ENCODE measurements at places on chromosomes 5 and 9. TPM values are rescaled to one million over a fixed set of nuclear protein-coding genes. Genes with fewer than 3 reads are reported as not detected.

The KIF4B gene
- total RNA-seq, result not detected

- no peak overlapping the region for H3K27ac ChIP-seq
- H3K27me3 ChIP-seq, result no peaks in the 10 kb centered on the region
- H3K4me1 ChIP-seq, result no peaks in the 10 kb centered on the region
- H3K36me3 ChIP-seq, result no peaks in the 10 kb centered on the region
- no peak overlapping the region for H3K4me3 ChIP-seq
Observed at GRCh38 chr5:37816331-37816730, 23.5 kb downstream of the GDNF start.

GRCh38 chr5:134263801-134264200 is 37.9 kb upstream of the PPP2CA start:
- H3K27ac ChIP-seq, result no peak overlapping the region
- DNase-seq, result no peak
- H3K4me3 ChIP-seq, result no peak overlapping the region
- no peaks in the 10 kb centered on the region for H3K4me1 ChIP-seq
- no peaks in the 10 kb centered on the region for H3K27me3 ChIP-seq
- no peaks in the 10 kb centered on the region for H3K36me3 ChIP-seq

GRCh38 chr9:95132366-95133324 is 184.9 kb downstream of the FANCC start:
- no peaks in the 10 kb centered on the region for H3K36me3 ChIP-seq
- no peak for DNase-seq
- no peak overlapping the region for H3K4me3 ChIP-seq

DNA sequence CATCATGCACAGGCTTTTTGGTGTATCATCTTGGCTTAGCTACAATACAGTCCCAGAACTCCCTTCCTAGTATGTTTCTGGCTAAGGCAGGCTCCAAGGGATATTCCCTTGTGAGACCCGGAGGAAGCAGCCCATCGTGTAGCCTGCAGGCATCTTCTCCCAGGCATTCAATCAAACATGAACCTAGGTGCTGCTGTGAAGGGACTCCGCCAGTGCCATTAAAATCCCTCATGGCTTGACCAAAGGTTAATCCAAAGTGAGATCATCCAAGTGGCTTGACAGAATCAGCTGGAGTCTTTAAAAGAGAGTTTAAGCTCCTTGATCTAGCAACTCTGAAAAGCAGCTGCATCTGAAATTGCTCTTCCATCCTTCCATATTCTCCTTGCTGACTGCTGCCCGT is 333.9 kb downstream of the DIRAS2 start:
- H3K4me1 ChIP-seq, result no peaks in the 10 kb centered on the region
- no peak for DNase-seq
- no peaks in the 10 kb centered on the region for H3K27me3 ChIP-seq
- no peak overlapping the region for H3K4me3 ChIP-seq

GRCh38 chr5:150801117-150801927 is 22.8 kb downstream of the SMIM3 start:
- H3K27ac ChIP-seq, result no peak overlapping the region
- no peak for DNase-seq
- peaks cover 8% of the 10 kb centered on the region for H3K4me1 ChIP-seq

The AQP7 gene
- total RNA-seq, result 0.81 TPM

GRCh38 chr9:71303351-71303750 is 181.9 kb upstream of the TRPM3 start:
- no peak overlapping the region for H3K27ac ChIP-seq
- no peaks in the 10 kb centered on the region for H3K36me3 ChIP-seq
- no peaks in the 10 kb centered on the region for H3K4me1 ChIP-seq

The ZNF366 gene
- total RNA-seq, result 0.29 TPM

The HTR4 gene
- not detected for total RNA-seq

DNA sequence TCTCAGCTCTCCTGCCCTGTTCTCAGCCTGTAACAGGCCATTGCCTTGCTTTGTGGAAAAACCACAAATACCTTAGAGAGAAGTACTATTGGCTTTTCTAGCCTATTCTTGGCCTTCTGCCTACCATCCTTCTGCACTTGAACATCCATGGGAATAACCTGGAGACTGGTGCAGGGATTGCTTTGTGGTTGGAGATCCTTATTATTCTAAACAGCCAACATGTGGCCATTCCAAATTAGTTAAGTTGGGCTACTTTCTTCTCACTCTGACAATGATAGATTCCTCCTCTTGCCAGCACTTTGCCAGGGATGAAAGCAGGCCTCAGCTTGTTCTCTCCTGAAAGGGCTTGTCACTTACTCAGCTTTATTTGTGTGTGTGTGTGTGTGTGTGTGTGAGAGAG is 240.4 kb downstream of the GLIS3 start:
- no peak overlapping the region for H3K27ac ChIP-seq
- H3K4me3 ChIP-seq, result no peak overlapping the region
- no peak for DNase-seq
- no peaks in the 10 kb centered on the region for H3K36me3 ChIP-seq

The SIT1 gene
- 68.7 TPM for total RNA-seq

DNA sequence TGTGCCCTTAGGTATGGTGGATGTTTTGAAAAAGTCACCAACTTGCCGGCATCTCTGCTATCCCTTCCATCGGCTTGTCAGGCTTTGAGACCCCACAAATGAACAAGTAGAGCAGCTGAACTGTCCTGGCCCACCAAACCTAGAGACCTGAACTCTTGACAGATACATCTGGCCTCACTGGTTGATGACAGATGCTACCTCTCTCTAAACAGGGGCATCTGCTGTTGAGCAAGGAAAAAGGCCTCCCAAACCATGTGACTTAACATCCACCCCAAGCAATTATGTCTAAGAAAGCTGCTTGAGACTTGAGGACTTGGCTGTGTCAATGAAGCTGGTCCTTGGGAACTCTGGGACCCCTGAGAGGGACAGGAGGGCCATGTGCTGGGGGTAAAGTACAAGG is 2.3 kb downstream of the CCNI2 start:
- DNase-seq, result no peak
- H3K36me3 ChIP-seq, result no peaks in the 10 kb centered on the region
- H3K27ac ChIP-seq, result no peak overlapping the region
- H3K27me3 ChIP-seq, result no peaks in the 10 kb centered on the region
- peaks cover 7% of the 10 kb centered on the region for H3K4me1 ChIP-seq
- H3K4me3 ChIP-seq, result no peak overlapping the region

GRCh38 chr5:68285075-68285840 is 69.7 kb downstream of the PIK3R1 start:
- peak overlapping the region; percentile 34 for H3K27ac ChIP-seq
- H3K4me1 ChIP-seq, result peaks cover 81% of the 10 kb centered on the region
- DNase-seq, result no peak
- peak overlapping the region; percentile 10 for H3K4me3 ChIP-seq
- H3K36me3 ChIP-seq, result peaks cover 36% of the 10 kb centered on the region
- H3K27me3 ChIP-seq, result no peaks in the 10 kb centered on the region

- DNase-seq, result no peak
- H3K4me3 ChIP-seq, result no peak overlapping the region
- no peak overlapping the region for H3K27ac ChIP-seq
- H3K4me1 ChIP-seq, result no peaks in the 10 kb centered on the region
- no peaks in the 10 kb centered on the region for H3K36me3 ChIP-seq
- no peaks in the 10 kb centered on the region for H3K27me3 ChIP-seq
Observed at GRCh38 chr9:112371060-112371459, 8.8 kb upstream of the HSDL2 start.

- H3K4me1 ChIP-seq, result no peaks in the 10 kb centered on the region
- no peaks in the 10 kb centered on the region for H3K36me3 ChIP-seq
- no peak overlapping the region for H3K4me3 ChIP-seq
- DNase-seq, result no peak
Observed at GRCh38 chr9:137475666-137476065, 16.5 kb upstream of the NSMF start.

The C5orf58 gene
- total RNA-seq, result not detected

- H3K27me3 ChIP-seq, result no peaks in the 10 kb centered on the region
- no peaks in the 10 kb centered on the region for H3K4me1 ChIP-seq
- DNase-seq, result no peak
- H3K27ac ChIP-seq, result no peak overlapping the region
- H3K36me3 ChIP-seq, result no peaks in the 10 kb centered on the region
Observed at GRCh38 chr9:124602632-124603031, 95.4 kb upstream of the NR5A1 start.

- H3K4me1 ChIP-seq, result no peaks in the 10 kb centered on the region
- H3K4me3 ChIP-seq, result no peak overlapping the region
- DNase-seq, result no peak
- no peaks in the 10 kb centered on the region for H3K36me3 ChIP-seq
- no peak overlapping the region for H3K27ac ChIP-seq
- H3K27me3 ChIP-seq, result no peaks in the 10 kb centered on the region
Observed at GRCh38 chr5:151679421-151680155, 7.1 kb downstream of the SPARC start.

The MELK gene
- total RNA-seq, result 0.38 TPM

DNA sequence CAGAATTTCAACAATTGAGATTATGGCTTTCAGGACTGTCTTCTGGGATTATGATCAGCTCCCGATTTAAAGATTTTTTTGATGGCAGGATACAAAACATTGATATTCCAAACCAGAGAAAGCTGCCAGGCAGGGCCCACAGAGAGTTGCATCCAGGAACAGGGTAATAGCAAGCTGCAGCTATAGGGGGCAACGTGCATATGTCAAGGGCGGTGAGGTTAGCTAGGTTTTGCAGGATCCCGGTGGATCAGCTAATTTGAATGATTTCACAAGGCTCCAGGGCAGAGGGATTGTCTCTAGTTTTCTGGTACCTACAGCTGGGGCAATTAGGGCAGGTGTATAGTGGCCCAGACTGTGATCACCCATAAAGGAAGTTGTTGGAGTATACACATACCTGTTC is 339.4 kb downstream of the CHSY3 start:
- H3K4me3 ChIP-seq, result no peak overlapping the region
- H3K27me3 ChIP-seq, result no peaks in the 10 kb centered on the region
- no peak for DNase-seq
- no peaks in the 10 kb centered on the region for H3K36me3 ChIP-seq
- H3K27ac ChIP-seq, result no peak overlapping the region
- no peaks in the 10 kb centered on the region for H3K4me1 ChIP-seq

DNA sequence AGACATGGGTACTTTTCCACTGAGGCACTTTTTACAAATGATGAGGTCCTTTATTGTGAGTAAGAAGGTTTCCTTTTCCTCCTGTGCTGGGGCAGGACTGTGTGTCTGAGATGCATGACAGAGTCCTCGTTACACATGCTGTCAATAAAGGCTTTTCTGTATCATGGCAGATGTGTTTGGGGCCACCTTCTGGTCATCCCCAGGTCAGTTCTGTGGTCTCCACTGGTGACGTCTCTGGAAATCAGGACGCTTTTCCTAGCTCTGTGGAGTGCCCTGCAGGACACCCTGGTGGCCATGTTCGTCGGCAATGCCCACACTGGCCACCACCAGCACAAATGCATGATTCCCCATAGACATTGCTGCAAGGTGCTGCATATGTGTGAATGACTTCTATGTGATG is 2.8 kb downstream of the CMBL start:
- H3K36me3 ChIP-seq, result no peaks in the 10 kb centered on the region
- H3K27ac ChIP-seq, result no peak overlapping the region
- H3K27me3 ChIP-seq, result no peaks in the 10 kb centered on the region
- H3K4me1 ChIP-seq, result no peaks in the 10 kb centered on the region
- no peak for DNase-seq

DNA sequence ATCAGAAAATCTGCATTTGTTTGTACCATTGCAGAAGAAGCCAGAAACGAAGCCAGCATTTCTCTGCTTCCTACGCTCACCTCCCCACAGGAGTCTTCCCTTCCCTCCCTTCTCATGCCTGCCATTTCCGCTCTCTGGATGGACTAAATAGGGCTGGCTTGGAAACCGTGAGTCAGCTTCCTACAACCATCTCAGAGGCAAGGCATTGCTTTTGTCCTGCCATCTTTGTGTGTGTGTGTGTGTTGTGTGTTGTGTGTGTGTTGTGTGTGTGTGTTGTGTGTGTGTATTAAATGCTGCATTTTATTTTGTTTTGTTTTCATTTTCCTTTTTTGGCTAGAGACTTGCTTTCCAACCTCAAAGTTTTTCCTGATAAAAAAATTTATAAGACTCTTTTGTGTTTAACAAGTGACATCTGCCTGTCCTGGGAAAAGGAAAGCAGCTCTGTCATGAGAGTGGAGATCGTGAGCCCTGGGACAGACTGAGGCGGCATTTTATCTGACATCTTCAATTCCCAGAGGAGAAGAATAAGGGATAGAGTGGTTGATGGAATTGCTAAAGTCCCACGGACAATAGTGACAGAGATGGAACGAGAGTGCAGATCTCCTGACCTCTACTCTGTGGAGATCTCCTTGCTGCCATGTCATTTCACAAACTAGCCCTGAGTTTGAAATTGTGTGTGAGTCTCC is 7.5 kb upstream of the EGFLAM start:
- no peaks in the 10 kb centered on the region for H3K36me3 ChIP-seq
- no peaks in the 10 kb centered on the region for H3K4me1 ChIP-seq
- H3K27me3 ChIP-seq, result no peaks in the 10 kb centered on the region
- no peak overlapping the region for H3K27ac ChIP-seq
- no peak for DNase-seq

DNA sequence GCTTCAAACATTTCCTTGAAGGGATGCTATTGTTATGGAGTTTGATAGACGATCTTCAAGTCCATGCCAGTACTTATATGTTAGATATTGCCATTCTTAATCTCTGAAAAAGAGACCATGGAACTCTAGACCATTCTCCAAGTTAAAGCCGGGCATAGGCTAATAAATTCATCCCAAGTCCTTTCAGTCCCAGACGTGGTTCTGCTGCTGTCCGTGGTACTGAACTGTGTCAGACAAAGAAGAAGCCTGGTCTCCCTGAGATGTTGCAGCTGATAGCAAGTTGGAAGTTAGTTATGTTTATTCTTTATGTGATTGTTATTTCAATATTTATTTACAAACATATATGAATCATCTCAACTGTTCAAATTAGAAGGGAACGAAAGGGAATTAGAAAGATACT is 158.7 kb downstream of the NMUR2 start:
- no peaks in the 10 kb centered on the region for H3K27me3 ChIP-seq
- H3K4me3 ChIP-seq, result no peak overlapping the region
- no peak for DNase-seq
- H3K4me1 ChIP-seq, result no peaks in the 10 kb centered on the region

The ACER2 gene
- total RNA-seq, result 6.0 TPM

- H3K36me3 ChIP-seq, result no peaks in the 10 kb centered on the region
- H3K4me1 ChIP-seq, result peaks cover 18% of the 10 kb centered on the region
- no peak overlapping the region for H3K4me3 ChIP-seq
- no peak overlapping the region for H3K27ac ChIP-seq
- no peaks in the 10 kb centered on the region for H3K27me3 ChIP-seq
- no peak for DNase-seq
Observed at GRCh38 chr9:137226338-137227053, 806 bp upstream of the RNF224 start.

DNA sequence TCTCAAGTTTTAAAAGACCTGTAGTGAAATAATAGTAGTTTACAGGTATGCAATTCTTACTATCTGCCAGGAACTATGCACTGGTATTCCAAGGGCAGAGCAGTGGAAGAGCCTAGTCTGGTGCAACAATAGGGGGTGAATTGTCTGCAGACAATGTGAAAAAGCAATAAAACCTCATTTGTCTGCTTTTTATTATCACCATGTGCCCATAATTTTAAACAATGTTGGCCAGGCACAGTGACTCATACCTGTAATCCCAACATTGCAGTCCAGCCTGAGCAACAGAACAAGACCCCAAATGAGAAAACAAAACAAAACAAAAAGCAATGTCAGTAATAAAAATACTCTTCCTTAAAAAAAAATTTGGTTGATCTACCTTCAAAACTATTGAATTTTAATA is 12.2 kb upstream of the SLC44A1 start:
- H3K4me3 ChIP-seq, result no peak overlapping the region
- no peak for DNase-seq
- no peak overlapping the region for H3K27ac ChIP-seq
- no peaks in the 10 kb centered on the region for H3K36me3 ChIP-seq
- H3K27me3 ChIP-seq, result no peaks in the 10 kb centered on the region
- no peaks in the 10 kb centered on the region for H3K4me1 ChIP-seq
